ENCODE measurements at places on chromosomes 12 and 14.

GRCh38 chr12:93380480-93381121 lies 2.9 kb downstream of the NUDT4 start:
- no peak for DNase-seq

- DNase-seq, result no peak
Measured at GRCh38 chr12:41100572-41100971, 87.5 kb upstream of the PDZRN4 start.

DNA sequence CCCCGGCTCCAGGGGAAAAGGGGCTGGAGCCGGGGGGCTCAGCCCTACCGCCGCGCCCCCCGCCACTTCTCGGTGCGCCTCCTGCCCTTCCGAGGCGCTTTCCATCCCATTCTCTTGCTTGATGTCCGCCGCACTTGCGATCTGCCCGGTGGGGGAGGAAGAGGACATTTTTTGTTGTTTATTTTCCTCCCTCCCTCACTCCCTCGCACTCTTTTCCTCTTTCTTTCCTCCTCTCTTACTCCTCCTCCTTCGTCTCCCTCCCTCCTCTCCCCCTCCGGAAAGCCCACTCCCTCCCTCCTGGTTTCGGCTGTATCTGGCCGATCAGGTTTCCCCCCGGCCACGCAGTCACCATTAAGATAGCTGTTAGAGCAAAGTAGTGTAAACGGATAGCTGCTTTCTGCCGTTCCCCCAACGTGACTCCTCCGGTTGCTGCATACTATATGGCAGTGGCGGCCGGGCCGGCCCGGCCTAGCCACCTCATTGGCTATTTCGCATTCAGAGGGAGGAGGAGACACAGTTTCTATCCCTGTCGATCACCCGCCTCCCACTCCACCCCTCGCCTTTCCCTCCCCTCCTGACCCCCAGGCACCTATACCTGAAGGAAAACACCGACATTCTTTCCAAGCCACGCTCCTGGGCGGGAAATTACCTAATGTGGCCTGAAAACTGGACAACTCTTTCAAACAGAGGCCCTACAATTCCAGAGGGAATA lies at the start of gene SIX4:
Gene SIX4, minus strand, starts transcription at position 445 of the 712 bp plus-strand sequence. Its CDS starts 277 bp downstream, at position 168.
- no peak for DNase-seq

GRCh38 chr14:75350505-75351060 lies 72.0 kb downstream of the FOS start:
- no peak for DNase-seq

DNA sequence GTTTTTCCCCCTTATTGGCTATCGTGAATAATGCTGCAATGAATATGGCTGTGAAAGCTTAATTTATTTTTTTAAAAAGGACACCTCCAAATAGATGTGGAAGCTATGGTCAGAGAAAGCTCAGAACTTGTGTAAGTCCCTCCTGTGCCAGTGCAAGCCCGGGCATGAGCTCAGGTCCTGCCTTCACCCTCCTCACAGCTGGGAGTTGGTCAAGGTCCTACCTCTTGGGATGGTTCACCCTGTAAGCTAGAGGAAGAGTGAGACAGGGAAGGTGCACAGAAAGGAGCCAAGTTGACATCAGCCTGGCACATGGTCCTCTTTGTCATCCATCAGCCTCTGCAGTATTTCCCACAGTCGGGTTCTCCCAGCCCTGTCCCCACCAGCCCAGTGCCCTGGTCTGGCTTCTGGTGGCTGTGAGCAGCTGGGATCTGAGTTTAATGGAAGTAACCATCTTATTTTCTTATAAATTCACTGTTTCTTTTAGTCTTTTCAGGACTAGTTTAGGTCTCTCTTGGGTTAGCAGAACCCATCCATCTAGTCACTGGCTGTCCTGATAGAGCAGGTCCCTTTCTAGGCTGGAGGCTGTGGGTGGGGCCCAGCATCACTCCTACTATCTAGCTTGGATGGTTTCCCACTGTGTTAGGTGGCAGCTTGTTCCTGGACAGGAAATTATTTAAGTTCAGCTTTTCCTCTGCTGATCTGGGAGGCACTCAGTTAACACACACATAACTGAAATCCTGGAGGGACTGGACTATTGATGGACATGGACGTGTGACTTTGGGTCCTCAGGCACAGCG lies 11.8 kb upstream of the PLEKHG3 start:
- no peak for DNase-seq

- DNase-seq, result no peak
Measured at GRCh38 chr12:40561395-40561966, 130.8 kb upstream of the CNTN1 start.

DNA sequence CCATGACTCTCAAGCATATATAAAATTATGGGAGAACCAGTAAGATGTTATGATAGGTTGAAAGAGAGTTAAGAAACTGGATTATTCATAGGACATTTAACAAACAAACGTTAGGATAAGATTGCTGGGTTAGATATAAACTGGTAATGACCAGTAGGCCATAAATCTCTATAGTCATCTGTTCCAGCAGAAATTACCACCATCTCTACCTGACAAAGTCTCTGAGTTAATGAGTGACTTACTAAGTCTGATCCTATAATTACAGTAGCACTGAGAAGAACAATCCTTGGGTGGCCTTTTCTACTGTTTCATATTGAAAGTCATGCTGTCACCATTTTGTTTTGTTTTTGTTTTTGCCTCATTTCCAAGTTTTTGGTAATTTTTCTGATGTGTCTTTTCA lies 136.9 kb upstream of the CNOT2 start:
- no peak for DNase-seq

DNA sequence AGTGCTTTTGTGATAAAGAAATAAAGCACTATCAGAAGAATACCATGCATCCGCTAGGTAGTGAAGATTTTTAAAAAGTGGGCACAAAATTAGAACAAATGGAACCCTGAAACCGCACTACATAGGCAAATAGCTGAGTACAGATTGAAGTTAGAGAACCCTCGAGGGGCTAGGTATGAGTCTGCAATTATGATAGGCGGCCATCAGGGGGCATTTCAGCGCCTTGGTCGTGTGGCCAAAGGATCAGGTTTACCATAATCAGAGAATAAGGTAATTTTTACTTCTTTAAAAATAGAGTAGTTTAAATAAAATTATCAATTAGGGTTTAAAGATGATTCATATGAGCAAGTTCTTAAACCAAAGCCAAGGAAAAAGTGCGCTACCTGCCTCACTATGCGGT lies 129.8 kb downstream of the TMX1 start:
- no peak for DNase-seq

- DNase-seq, result no peak
Measured at GRCh38 chr12:12599750-12600643, 11.7 kb upstream of the CREBL2 start.

DNA sequence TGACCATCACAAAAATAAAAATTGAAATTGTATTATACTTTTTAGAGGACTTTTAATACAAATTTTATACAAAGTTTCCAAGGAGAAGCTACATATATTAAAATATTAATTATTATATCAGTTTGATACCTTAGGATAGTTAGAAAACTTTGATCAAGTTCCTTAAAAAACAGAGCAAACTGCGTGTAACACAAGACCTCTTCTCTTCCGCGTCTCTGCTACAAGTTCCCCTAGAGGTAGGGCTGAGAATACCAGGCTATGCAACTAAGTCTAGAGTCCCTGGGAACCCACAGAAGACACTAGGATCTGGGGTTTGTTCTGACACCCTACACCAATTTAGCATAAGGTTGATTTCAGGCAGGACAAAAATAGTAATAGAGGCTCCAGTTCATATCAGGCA lies 319.0 kb downstream of the FOXG1 start:
- DNase-seq, result no peak

GRCh38 chr12:125683748-125684381 lies 618.6 kb downstream of the AACS start:
- DNase-seq, result no peak

DNA sequence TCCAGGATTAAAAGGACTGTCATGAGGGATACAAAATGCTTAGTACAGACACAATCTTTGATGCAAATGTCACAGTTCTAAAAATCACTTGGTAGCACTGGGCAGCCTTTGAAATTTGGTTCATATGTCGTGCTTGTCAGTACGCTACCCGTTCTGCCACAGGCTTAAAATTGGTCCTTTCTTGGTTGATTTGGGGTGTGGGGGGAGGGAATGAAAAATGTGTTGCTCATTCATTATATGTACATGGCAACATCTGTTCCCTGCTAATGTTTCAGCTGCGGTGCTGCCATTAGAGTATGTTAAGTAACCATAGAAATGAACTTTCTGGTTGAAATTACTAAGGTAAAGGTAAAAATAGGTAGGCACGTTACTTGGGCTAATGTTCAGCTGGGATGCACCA lies 155.4 kb upstream of the ARHGAP5 start:
- DNase-seq, result no peak

DNA sequence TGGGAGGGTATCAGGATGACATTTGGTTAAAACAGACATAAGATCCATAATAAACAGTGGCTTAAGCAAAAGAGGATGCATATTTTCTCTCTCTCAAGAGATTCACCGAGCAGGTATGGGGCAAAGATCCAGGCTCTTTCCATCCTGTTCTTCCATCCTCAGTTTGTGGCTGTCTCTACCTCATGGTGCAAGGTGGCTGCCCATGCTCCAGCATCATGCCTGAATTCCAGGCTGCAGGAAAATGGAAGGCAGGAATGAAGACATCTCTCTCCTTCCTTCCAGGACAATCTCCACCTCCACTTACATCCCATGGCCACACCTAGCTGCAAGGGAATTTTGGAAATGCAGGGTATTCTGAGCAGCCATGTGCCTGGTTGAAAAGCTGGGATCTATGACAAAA lies 136.0 kb downstream of the GLT1D1 start:
- no peak for DNase-seq

DNA sequence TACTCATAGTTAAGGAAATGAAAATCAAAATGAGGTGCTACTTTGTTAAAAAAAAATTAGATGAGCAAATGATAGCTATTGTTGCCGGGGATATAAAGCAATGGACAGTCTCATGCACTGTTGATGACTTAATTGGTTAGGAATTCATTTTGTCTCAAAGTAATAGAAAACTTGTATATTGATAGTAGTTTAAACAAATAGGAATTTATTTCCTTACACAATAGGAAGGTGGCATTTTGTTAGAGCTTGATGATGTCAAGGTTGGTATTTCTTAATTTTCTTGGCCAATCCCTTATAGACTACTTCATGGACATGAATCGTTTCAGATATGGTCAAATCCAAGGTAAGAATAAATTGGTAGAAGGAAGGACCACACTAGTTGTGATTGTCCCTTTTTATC lies 7.8 kb downstream of the PRPF39 start:
- no peak for DNase-seq

DNA sequence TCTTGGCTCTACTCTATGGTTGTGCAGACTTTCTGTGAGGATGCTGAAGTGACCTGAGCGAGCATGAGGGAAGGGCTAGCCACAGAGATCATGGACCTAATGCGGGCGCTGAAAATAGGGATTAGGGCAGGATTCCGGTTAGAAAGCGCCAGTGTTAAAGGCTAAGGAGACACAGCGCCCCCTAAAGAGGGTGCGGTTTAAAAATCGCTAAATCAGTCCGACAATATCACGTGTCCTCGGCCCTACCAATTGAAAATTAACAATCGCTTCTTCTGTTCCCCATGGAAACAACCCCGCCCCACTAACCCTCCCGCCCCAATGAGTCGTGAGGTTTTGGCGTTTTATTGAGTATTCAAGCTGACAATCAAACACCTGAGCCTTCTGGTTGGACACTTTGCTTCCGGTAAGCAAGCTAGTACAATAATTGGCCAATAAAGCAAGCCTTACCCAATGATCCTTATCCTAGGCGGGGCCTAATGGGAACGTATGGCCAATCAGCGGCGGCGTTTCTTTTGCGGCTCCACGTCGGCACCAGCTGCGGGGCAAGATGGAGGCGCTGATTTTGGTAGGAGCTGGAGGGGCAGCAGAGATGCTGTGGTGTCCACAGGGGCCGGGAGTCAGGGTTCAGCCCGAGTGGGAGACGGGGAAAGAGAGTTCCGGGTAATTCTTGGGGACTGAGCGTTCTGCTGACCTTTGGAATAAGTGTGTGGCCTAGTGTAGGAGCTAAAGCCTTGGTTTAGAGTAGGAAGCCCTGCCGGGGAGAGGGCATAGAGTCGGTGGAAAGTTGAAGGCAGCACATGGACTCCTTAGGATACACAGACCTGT lies at the start of gene COPZ1:
Gene COPZ1, plus strand, starts transcription at position 515 of the 825 bp plus-strand sequence. Its CDS starts 33 bp downstream, at position 548.
- DNase-seq, result peak; percentile 85

DNA sequence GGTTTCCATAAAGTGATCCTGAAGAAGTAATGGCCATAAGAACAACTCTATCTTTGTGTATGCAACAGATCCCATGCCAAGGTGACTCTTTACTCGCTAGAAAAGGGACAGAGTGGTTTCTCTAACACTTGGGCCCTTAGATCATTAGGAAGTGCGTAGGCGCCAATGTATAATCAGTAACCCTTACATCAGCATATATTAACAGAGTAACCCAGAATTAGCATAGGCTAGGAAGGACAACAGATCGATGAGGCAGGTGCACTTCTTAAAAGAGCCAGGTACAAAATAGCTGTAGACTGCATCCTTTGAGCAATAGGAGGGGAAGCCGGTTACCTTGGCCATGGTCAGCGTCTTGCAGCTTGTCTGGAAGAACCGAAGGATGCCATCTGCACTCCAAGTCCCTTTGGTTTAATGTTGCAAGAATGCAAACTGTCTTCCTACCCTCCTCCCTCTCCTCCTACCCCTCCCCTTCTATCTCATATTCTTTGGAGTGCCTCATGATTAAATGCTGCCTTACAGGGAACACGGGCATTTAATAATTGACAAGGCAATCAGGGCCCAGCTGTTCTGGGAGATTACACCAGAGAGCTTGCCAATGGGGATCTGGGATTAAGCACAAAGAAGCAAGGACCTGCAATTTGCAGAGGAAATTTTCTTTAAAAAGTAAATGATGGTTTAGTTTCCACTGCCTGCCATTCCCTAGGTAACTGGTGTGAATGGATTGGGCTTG lies 8.0 kb downstream of the GSG1 start:
- DNase-seq, result no peak

- no peak for DNase-seq
Measured at GRCh38 chr14:63677891-63678379, 36.3 kb upstream of the WDR89 start.

- DNase-seq, result no peak
Measured at GRCh38 chr12:128609861-128610260, 213.9 kb downstream of the SLC15A4 start.

DNA sequence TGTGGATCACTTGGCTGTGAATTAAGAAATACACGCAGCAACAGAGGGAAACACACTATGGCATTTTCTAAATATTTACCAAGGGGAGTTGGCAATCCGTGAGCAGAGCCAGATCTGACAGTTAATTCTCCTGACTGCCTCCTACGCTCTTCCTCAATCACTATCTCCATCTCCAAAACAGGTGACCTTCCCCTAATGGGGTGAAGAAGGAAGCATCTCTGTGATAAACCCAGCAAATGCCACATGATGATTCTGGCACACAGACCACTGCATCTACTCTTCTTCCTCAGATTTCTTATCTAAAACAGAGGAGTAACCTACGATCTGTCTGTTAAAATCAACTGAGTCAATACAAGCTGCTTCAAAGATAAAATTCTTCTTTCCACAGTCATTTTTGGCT lies 4.4 kb downstream of the SPTB start:
- no peak for DNase-seq

DNA sequence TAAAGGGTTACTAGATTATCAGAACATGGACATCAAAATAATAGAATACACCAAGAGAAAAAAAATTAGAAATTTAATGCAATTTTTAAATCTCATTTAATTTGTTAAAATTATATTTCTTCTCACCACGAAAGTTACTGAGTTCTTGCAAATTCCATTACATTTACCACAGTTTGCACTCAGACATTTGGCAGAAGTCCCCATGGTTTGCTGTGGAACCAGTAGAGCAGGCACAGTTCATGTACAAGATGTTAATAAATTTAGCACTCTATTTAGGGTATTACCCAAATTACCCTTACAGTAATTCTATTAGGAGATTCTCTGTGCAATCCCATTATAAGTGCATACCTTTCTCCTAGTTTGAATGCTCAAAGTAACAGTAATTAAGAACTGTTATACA lies 9.7 kb downstream of the SCN8A start:
- no peak for DNase-seq

Data from stimulated activated CD8-positive, alpha-beta memory T cell treated with anti-CD3 and anti-CD28 coated beads, Interleukin-7, amount 100 ng/mL, for 1 hour (primary cell).